ENCODE measurements at places on chromosomes 3 and 15.

DNA sequence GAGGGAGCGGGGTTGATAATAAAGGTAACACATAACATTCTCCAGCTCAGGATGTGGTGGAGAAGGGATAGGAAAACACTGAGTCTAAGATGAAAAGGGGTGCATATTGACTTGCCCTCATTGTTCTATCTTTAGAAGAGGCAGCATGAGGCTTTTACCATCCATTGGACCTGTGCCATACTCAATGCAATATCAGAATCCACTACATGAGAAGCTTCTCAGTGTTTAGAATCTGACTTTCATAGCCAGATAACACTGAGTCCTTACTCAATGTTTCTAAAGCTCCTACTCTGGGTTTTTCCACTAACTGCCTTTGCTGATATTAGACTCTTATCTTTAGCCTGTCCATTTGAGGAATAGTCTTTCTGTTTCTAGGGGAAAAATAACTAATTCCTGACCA lies 24.3 kb upstream of the GADL1 start:
- DNase-seq: no peak

DNA sequence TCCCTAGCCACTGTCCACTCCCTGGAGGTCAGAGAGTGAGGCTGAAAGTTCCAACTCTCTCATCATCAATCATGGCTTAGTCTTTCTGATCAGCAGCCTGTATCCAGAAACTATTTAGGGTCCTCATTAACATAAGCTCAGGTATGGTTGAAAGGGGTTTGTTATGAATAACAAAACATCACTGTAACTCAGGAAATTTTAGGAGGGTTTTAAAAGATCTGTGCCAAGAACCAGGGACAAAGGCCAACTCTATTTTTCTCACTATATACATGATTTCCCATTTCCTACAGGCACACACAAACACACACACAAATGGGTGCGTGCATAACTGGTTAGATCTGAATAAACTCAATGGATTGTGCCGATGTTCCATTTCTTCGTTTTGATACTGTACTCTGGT lies 23.6 kb downstream of the STOML1 start:
- DNase-seq: no peak

DNA sequence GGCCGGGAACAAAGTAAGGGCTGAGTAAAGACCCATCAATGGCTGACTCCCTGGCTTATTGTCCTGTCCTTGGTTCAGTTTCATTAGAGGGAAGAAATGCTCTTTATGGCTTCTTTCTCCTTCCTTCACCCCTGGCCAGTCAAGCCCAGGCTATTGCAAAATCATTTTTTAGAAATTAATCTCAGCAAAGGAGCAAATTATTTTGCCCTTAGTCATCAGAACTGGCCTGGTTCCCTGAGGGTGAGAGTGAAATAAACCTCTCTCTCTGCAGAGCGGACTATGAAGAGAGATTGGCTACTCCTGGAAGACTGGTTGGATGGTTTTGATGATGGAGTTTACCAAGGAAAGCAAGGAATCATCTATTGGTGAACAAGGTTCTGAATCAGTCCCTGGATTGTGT lies 52.7 kb upstream of the OXTR start:
- DNase-seq: no peak

- no peak for DNase-seq
Measured at GRCh38 chr3:15438983-15439382, 11.6 kb downstream of the EAF1 start.

DNA sequence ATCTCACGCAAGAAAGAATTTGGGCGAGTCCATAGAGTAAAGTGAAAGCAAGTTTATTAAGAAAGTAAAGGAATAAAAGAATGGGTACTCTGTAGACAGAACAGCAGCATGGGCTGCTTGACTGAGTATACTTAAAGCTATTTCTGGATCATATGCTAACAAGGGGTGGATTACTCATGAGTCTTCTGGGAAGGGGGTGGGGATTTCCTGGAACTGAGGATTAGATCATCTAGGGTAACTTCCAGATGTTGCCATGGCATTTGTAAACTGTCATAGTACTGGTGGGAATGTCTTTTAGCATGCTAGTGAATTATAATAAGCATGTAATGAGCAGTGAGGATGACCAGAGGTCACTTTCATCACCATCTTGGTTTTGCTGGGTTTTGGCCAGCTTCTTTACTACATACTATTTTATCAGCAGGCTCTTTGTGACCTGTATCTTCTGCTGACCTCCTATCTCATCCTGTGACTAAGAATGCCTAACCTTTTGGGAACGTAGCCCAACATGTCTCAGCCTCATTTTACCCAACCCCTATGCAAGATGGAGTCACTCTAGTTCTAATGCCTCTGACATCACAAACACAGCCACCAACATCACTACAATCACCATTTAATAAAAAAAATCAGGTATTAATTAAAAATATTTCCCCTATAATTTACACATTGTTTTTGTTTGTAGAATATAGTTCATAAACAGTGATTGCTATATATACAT lies 890.7 kb upstream of the EPHA6 start:
- DNase-seq: peak; percentile 59

DNA sequence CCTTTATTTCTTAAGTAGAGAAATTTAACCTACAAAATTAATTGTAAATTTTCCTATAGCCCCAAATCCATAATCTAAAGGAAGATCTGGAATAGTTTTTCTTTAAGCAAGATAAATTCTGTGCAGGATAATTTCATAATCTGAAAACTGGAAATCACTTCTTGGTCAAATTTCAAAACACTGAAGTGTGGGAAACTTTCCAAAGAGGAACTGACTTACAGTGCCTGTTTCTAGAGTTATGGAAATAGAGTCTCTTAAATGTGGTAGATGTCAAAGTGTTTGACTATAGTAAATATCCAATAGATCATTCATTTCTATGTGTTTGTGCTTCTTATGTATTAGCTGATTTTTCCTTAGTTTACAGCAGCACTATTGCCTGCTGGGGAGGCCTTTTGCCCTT lies 1.6 kb upstream of the P2RY13 start:
- DNase-seq: no peak

DNA sequence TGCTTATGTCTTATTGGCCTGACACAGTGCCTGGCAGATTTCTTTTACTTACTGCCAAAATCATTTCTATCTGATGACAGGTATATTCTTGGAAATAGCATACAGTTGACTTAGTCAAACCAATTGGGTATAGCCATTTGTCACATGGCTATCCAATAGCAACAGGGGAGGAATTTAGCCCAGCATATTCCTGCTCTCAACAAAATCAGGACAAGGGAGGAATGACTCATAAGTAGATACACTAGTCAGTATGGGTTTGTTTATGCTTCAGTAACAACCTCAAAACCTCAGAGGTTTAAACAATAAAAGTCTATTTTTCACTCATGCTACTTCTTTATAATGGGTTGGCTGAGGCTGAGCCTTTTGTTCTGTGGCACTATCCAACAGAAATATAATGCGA lies 38.0 kb upstream of the VILL start:
- DNase-seq: no peak

DNA sequence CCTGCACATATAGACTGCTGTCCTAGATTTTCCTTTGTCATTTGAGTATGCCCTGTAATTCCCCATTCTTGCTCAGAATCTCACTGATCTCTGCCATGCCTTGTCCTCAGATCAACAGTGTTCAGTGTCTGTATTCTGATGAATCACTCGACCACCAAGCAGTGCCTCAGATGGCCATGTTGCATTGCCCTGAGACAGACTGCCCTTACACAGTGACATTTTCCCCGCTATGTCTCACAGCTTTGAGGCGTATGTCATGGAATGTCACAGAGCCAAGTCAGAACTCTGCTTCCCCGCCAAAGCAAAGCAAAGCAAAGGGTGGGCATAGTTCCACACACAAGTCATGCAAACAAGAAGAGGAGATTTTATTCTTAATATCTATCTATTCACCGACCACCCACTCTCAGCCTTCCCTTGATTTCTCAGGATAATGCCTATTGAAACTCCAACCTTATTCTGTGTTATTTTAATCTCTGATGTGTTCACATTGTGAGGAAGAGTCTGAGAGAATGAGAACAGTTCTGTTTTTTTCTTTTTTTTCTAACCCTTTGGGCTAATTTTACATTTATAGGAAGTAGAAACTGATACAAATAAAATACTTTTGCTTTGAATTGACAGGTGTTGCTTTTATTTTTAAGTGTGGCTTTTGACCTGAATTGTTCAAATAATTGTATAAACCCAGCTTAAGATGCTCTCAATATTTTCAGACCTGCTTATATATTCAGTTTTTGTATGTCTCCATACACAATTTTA lies 16.9 kb upstream of the PSMD6 start:
- no peak for DNase-seq

DNA sequence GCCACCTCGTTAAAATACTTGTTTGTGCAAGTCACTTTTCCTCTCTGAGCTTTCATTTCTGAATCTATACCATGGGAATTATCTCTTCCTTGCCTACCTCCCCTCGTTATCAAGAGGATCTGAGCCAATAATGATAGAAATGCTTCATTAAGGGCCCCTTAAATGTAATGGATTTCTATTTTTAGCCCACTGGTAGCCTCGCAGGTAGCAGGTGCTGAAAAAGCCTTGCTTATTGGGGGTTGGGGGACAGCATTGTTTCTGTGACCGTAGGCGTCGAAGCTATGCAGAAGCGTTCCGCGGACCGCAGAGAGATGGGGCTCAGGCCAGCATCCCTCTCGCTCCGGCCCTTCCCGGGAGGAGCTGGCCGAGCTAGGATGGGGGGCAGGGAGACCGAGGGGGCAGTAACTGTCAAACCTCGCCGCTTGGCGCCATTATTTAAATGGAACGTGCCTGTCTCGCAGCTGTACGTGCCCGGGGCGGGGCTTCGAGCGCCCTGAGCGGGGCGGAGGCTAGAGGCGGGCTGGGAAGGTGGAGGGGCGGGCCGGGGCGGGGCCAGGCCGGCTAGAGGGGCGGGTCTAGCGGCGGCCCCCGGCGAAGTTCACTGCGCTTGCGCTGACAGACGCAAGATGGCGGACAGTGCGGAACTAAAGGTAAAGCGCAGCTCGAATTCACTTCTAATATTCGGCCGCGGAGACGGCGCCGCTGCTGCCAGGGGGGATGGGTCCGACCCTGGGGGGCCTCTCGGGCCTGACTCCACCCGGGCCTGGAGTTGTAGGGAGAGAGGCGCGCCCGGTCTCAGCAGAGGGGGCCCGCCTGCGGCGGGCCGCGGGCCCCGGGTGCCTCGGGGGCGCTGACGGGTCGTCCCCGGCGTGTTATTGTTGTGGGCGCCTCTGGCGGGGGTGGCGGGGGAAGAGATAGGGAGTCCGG lies at the start of gene PIAS1:
Gene PIAS1 (plus strand): TSS at position 615 of the 927 bp plus-strand sequence. CDS start 12 bp downstream, at position 627.
- DNase-seq: peak; percentile 95
